ENCODE measurements at places on chromosomes 13 and 19. TPM values are rescaled to one million over a fixed set of nuclear protein-coding genes. Genes with fewer than 3 reads are reported as not detected.

LCP1 gene
- total RNA-seq: 1,165 TPM

PRTN3 gene
- total RNA-seq: not detected

IZUMO2 gene
- total RNA-seq: not detected

FAAP24 gene
- 8.7 TPM for total RNA-seq

FUT1 gene
- total RNA-seq: 0.25 TPM

CEACAM8 gene
- total RNA-seq: not detected

SYNE4 gene
- total RNA-seq: 2.6 TPM

IGSF23 gene
- not detected for total RNA-seq

JAK3 gene
- 184 TPM for total RNA-seq

CRX gene
- not detected for total RNA-seq

KLK15 gene
- not detected for total RNA-seq

LGALS4 gene
- 1.7 TPM for total RNA-seq

ZFP30 gene
- total RNA-seq: 11.2 TPM

CGB1 gene
- total RNA-seq: not detected

CCNA1 gene
- total RNA-seq: 14.1 TPM

ZNF787 gene
- total RNA-seq: 32.6 TPM

ZNF230 gene
- total RNA-seq: 5.5 TPM

ELOF1 gene
- 57.1 TPM for total RNA-seq

GJB2 gene
- total RNA-seq: 2.9 TPM

CEACAM4 gene
- not detected for total RNA-seq

MAP1S gene
- 57.1 TPM for total RNA-seq

SCN1B gene
- total RNA-seq: 0.52 TPM

ATP4A gene
- total RNA-seq: not detected

ADGRE3 gene
- not detected for total RNA-seq

TEX101 gene
- total RNA-seq: not detected

AZU1 gene
- total RNA-seq: not detected

KLK3 gene
- total RNA-seq: not detected

Data from T-helper 2 cell treated with Interferon-gamma antibody and Interleukin-4, amounts not matched to agents 100 ng/mL and 5 ng/mL, for 36 hours (primary cell).